Foreskin keratinocyte (primary cell): ENCODE measurements at places on chromosomes 2 and 18.

- peak; percentile 60 for DNase-seq
Observed at GRCh38 chr2:17757321-17757720, 3.4 kb downstream of the GEN1 start.

- DNase-seq = no peak
Observed at GRCh38 chr2:223697316-223697891, 95.2 kb upstream of the SCG2 start.

DNA sequence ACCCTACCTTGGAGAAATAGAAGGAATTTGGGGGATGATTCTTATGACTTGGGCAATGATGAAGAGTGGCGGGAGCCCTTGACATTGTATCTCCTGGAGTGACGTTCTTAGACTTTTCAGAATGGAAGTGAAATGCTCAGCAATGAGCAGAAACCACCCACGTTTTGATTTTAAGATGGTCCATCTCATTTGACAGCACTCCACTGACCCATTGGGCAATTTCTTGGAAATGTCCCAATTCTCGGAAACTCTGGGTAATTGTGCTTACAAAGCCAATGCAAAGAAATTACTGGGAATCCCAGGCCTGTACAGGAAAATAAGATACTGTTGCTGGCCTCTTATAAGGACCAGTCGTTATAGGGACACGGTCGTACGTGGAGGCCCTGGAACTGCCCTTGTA, 170.0 kb upstream of the COPS8 start:
- DNase-seq = no peak

GRCh38 chr2:172531309-172531708, 24.6 kb upstream of the PDK1 start:
- DNase-seq = no peak
